ENCODE measurements at places on chromosomes 2 and 18. TPM values are rescaled to one million over a fixed set of nuclear protein-coding genes. Genes with fewer than 3 reads are reported as not detected.
A peak's percentile ranks its signal among the peaks of the same experiment; 100 is the strongest.

- peak overlapping the region; percentile 86 for H3K4me3 ChIP-seq
- no peak overlapping the region for H3K27ac ChIP-seq
- H3K36me3 ChIP-seq, result no peaks in the 10 kb centered on the region
- no peak for DNase-seq
These were observed 1.2 kb upstream of the ME2 start for GRCh38 chr18:50877545-50878265.

- H3K4me3 ChIP-seq, result no peak overlapping the region
- H3K36me3 ChIP-seq, result no peaks in the 10 kb centered on the region
- peak; percentile 26 for DNase-seq
- no peak overlapping the region for H3K27ac ChIP-seq
- H3K27me3 ChIP-seq, result no peaks in the 10 kb centered on the region
These were observed 59.5 kb downstream of the CHN1 start for GRCh38 chr2:174945601-174946260.

GRCh38 chr2:200482194-200482593, 27.7 kb downstream of the KCTD18 start:
- DNase-seq, result no peak
- H3K27ac ChIP-seq, result no peak overlapping the region
- peaks cover 23% of the 10 kb centered on the region for H3K36me3 ChIP-seq
- no peaks in the 10 kb centered on the region for H3K27me3 ChIP-seq

The COPS8 gene
- total RNA-seq, result 61.4 TPM

DNA sequence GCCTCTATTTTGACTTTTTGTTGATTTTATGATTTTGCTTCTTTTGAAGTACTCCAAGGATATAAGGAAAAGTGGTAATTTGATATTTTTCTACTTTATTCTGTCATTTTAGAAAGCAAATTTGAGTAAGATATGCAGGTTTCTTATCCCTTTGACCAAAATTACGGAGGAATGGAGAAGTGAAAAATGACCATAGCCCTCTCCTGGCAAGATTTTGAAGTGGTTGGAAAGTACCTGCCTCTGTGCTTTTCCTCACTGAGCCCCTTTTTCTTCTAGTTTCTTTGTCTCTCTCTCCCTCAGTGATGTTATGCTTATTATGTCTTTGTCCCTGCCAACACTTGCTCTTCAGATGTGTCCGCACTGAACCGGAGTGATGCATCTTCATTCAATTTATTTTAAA, 898.1 kb downstream of the EPHA4 start:
- no peaks in the 10 kb centered on the region for H3K27me3 ChIP-seq
- H3K4me1 ChIP-seq, result no peaks in the 10 kb centered on the region
- H3K36me3 ChIP-seq, result no peaks in the 10 kb centered on the region
- no peak overlapping the region for H3K27ac ChIP-seq
- no peak overlapping the region for H3K4me3 ChIP-seq

The CNGA3 gene
- not detected for total RNA-seq

DNA sequence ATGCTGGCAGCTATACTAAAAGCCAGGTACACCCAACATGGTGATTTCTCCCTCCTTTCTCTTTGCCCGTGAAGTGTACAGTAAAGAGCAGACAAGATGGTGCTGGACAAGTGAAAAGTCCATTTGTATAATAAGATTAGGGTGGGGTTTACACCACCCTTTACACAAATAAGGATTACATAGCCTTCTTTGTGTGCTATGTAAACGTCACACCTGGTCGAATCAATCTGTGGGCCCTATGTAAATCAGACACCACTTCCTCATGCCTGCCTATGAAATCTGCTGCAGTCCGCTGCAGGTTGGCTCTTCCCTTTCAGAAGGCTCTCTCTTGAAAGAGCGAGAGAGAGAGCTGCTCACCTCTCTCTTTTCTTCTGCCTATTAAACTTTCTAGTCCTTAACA, 1054.3 kb upstream of the SLC39A10 start:
- no peaks in the 10 kb centered on the region for H3K27me3 ChIP-seq
- no peak for DNase-seq
- no peak overlapping the region for H3K4me3 ChIP-seq
- H3K27ac ChIP-seq, result no peak overlapping the region

GRCh38 chr18:62101321-62101721, 85.5 kb downstream of the PIGN start:
- H3K4me1 ChIP-seq, result peaks cover 1% of the 10 kb centered on the region
- H3K4me3 ChIP-seq, result no peak overlapping the region
- H3K36me3 ChIP-seq, result no peaks in the 10 kb centered on the region
- H3K27me3 ChIP-seq, result no peaks in the 10 kb centered on the region
- no peak overlapping the region for H3K27ac ChIP-seq
- peak; percentile 61 for DNase-seq

The MOCOS gene
- total RNA-seq, result 1.9 TPM

DNA sequence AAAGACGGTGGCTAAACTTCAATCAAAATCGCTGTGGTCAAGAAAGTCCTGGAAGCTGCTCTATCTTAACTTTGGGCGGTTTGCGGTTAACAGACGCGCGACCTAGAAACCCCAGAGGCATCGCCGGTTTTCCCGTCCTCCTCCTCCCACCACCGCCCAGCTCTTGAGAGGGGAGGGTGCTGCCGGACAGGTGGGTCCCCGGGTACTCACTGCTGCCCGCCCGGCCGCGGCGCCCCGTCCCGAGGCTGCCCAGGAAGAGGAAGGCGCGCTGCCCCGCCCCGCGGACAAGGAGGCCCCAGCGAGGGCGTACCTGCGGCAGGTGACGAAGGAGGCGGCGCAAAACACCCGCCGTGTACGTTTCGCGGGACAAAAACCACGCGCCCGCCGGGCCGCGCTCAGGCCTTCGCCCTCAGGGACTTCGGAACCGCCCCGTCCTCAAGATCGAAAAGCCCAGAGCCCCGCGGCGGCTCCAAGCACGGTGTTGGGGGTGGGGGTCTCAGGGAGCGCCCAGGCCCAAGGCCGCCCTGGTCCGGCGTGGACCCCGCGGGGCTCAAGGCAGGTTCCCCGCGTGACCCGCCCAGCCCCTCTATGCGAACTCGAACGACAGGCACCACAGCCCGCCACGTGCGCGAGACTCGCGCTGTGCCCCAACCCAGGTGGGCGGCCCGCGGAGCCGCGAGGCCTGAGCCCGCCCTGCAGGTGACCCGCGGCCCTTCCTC, at the start of gene SH3YL1:
Gene SH3YL1, minus strand, starts transcription at position 259 of the 719 bp plus-strand sequence. Its CDS starts 48 bp downstream, at position 211.
- H3K4me1 ChIP-seq, result peaks cover 12% of the 10 kb centered on the region
- peak within 1 kb of the TSS; percentile 98 for H3K4me3 ChIP-seq
- DNase-seq, result no peak
- peak within 1 kb of the TSS; percentile 95 for H3K27ac ChIP-seq
- no peaks in the 10 kb centered on the region for H3K27me3 ChIP-seq

GRCh38 chr2:29657674-29658073, 263.7 kb downstream of the ALK start:
- no peaks in the 10 kb centered on the region for H3K4me1 ChIP-seq
- no peak overlapping the region for H3K27ac ChIP-seq
- H3K4me3 ChIP-seq, result no peak overlapping the region
- no peaks in the 10 kb centered on the region for H3K36me3 ChIP-seq
- H3K27me3 ChIP-seq, result peaks cover 6% of the 10 kb centered on the region

DNA sequence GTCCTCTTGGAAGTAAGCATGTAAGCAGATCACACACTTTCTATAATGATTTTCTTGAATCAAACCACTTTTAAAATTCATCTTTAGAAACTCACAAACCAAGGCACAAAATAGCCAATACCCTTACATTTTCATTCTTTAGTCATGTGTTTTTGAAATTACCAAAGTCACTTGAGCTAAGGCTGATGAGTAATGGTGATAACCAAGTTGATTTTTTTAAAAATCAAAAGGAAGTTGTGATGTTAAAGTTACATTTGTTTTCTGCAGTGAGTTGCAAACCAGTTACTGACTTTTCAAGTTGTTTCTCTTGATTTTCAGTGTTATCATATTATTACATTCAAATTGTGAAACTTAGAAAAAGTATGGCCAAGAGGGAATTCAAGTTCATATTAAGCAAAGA, 21.5 kb upstream of the IL18RAP start:
- H3K4me1 ChIP-seq, result no peaks in the 10 kb centered on the region
- no peak for DNase-seq
- no peaks in the 10 kb centered on the region for H3K27me3 ChIP-seq
- H3K27ac ChIP-seq, result no peak overlapping the region
- H3K4me3 ChIP-seq, result no peak overlapping the region

The SLC23A3 gene
- total RNA-seq, result 0.18 TPM

The HJURP gene
- 22.6 TPM for total RNA-seq

DNA sequence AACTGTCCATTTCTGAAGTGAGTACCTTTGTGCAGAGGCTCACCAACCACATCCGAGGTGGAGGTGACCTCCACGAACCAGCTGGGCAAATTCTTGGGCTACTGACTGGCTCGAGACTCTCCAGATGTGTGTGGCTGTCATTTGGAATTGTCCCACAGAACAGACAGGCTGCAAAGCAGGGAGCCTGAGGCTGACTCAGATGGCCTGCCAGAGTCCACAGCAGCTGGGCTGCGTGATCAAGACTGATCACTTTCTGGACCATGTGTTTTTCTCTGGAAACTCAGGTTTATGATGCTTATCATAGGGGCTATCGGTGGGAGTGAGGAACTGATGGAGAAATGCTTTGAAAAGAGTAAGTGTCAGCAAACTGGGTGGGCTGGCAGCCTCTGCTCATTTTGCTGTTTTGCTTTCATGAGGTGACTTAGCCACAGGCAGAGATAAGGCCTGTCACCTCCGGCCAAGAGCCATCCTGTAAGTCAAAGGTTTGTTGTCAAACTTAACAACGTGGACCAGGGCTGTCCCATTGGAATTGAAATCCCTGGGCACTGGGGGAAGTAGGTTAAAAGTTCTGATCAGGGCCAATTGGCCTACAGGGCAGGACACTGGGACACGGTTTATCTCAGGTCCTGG, 120.4 kb downstream of the LIPG start:
- peak; percentile 30 for DNase-seq
- H3K36me3 ChIP-seq, result no peaks in the 10 kb centered on the region
- peaks cover 12% of the 10 kb centered on the region for H3K27me3 ChIP-seq
- H3K4me3 ChIP-seq, result no peak overlapping the region

DNA sequence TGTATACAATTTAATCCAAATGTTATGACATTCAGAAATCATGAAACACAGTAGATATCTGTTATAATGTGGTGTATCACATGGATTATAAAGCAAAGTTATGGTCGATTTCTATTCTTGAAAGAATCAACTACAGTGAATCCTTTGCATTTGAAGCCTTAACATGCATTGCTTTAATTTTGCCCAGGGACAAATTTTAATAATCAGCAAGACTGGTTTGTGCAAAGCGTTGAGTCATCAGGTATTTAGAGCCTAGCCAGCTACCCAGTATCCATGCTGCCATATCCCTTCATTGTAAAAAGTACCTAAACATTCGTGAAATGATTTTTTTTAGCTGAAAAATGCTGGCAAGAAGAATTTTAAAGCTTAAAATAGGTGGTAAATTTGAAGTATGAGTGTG, 8.9 kb upstream of the SPDYA start:
- peaks cover 4% of the 10 kb centered on the region for H3K4me1 ChIP-seq
- H3K27ac ChIP-seq, result no peak overlapping the region
- DNase-seq, result peak; percentile 64

The LBX2 gene
- total RNA-seq, result 0.18 TPM

The GCKR gene
- total RNA-seq, result under 0.01 TPM

Measured in IMR-90 (cell line).